ENCODE measurements at places on chromosomes 6 and 20.

DNA sequence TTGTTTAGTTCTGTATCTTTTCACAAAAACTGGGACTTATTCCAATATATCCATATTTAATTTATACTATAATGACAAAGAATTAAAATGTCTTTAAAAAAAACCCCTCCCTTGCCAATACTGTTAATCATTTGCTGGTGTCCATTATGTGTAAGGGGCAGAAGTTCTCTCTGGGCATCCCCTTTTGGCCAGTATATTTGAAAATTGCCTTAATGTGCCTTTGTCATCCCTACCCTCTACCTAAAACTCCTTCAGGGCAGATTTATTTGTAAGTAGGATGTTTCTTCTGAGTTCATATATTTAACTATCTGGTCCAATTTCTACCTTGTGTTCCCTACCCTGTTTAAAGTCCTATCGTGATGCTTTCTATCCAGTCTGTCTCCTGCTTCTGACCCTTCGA lies 62.9 kb downstream of the ARHGAP18 start:
- no peak for DNase-seq

- no peak for DNase-seq
These were observed 11.6 kb downstream of the AURKA start for GRCh38 chr20:56380375-56380774.

DNA sequence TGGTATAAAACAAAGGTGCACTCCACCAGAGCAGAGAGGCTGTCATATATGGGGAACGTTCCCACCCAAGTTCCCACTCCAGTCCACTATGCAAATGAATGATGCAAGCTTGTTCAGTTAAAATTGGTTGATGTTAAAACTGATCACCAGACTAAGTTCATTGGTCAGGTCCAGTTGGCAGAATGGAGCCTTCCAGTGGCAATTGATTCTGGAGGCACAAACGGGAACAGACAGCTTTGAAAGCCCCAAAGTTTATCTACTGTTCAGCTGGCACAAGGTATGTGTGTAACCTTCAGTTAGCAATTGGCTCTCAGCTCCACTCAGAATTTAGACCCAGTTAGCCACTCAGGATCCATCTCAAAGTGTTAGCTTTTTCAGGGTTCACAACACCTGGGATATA lies 119.4 kb upstream of the CEP85L start:
- DNase-seq, result no peak

DNA sequence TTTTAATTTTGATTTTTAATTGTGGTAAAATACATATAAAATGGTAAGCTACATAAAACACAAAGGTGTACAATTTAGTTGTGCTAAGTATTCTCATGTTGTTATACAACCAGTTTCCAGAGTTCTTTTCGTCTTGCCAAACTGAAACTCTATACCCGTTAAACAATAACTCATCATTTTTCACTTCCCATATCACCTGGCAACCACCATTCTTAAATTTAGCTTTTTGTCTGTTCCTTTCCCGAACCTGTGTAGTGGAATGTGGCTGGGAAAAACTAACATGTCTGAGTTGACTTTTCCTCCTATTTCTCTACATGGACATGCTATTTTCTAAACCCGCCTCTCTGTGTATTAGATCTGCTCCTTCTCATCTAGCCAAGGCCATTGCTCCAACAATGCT lies 27.6 kb downstream of the RPRD1B start:
- DNase-seq, result no peak

DNA sequence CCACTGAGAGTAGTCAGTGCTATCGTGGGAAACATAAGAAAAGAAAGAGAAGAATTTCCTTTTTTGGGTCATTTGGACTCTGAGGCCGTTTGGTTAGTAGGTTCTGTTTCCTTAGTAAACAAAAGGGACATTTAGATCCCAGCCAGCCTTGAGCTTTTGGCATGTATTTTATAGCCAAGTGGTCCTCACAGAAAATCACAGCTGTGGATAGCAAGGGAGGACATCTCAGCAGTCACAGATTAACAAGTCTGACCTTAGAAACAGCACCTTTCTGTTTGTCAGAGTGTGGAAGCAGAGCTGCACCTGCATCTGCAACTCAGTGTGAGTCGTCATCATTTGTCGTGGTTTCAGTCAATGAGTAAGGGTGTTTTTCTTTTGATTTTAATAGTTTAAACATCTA lies 40.5 kb downstream of the FAM120B start:
- no peak for DNase-seq

DNA sequence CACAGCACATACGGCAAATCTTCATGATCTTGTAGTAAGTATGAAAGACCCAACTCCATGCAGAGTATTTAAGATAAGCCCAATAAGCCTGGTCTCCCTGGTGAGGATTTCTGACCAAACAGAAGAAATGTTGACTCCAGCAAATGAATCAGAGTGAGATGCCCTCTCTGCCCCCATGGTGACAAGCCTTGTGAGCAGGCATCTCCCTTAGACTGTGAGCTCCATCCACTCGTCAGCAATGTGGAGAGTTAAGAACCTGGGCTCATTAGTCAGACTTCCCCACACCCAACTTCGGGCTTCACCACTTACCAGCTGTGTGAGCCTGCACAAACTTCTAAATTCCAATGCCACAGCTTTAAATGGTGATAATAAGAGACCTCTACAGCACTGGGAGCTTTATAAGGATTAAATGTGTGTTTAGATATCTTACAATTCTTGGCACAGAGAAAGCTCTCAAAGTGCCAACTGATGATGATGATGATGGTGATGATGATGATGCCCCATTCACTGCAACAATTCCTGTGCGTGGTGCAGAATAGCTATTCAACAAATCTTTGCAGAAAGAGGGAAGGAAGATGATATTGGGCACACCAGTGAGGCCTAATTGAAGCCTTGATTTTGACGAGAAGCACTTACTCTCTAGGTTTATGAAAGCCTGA lies 253.4 kb upstream of the TAB2 start:
- no peak for DNase-seq

GRCh38 chr6:163717106-163717764 lies 302.7 kb downstream of the QKI start:
- no peak for DNase-seq

- DNase-seq, result no peak
These were observed 106.9 kb downstream of the SLC22A3 start for GRCh38 chr6:160455081-160455480.

DNA sequence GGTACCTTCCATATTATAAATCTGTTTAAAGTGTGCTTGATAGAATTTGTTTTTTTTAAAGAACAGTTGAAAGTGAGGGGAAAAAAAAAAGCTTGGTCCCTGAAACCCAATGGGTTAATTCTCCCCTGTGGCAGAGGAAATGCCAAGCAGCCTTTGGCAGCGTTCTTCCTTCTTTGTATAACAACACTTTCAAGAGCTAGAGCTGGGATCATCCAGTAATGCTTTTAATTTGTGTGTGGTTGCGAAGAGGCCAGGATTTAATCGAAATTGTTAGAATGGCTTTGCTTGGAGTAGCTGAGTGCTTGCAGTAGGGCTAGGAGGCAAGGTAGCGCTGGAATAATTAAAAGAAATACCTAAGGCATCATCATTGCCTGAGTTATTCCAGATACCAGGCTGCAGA lies 692.0 kb downstream of the DHX35 start:
- no peak for DNase-seq

GRCh38 chr6:88166493-88167351 lies 575 bp upstream of the CNR1 start:
- no peak for DNase-seq

GRCh38 chr20:48294196-48294595 lies 508.9 kb upstream of the SULF2 start:
- DNase-seq, result no peak

DNA sequence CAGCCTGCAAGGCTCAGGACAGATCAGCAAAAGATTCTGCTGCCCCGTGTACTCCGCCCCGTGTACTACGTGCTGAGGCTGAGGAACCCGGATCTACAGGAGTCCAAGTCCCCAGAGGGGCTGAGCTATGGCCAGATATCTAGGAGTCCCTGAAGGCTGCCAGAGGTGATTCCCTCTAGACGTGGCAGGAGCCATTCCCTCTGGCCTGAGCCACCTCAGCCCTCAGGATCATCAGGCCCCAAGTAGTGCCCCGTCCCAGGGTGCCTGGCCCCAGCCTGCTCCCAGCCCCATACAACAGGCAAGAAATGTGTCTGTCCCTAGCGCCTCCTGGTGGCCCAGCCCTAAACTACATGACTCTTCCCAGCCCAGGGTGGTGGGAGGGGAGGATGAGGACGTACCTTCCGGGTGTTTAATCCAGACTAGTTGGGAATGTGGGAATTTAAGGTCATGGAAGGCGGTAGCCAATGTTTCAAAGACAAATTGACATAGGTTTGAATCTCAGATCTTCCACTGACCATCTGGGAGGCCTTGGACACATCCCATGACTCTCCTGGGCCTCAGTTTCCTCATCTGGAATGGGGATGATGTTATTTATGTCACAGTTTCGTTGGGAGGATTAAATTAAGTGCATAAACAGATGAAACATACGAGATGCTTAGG lies 49.4 kb upstream of the PTPN1 start:
- peak; percentile 60 for DNase-seq

DNA sequence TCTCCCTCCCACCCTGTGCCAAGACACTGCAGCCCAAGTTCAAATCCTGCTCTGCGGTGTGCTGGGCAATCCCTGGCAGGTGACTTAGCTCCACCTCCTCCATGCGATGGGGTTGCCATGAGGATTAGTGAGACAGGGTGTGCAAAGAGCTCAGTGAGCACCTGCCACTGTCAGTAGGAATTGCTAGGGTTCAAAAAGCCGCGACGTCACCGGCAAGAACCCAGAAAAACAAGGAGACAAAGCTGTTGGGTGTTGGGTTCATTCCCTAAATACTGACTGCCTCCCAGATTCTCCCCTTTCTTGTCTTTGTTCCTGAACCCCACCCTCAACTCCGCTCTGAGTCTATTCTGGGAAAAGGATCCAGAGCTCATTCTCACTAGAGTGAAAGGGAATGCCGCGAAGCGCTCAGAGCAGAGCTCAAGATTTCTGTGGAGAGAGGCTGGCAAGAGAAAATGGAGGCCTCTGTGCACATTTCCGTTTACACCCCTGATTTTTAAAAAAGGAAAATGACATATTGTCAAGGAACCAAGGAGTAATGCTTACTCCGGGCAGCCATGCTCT lies 13.3 kb downstream of the PMEPA1 start:
- DNase-seq, result no peak

GRCh38 chr20:49762940-49763766 lies 49.5 kb upstream of the B4GALT5 start:
- DNase-seq, result no peak
